ENCODE measurements at places on chromosomes 3 and 15. TPM values are rescaled to one million over a fixed set of nuclear protein-coding genes. Genes with fewer than 3 reads are reported as not detected.

GRCh38 chr3:10706156-10706739 lies 109.8 kb upstream of the SLC6A11 start:
- DNase-seq = no peak
- H3K4me3 ChIP-seq = no peak overlapping the region
- no peaks in the 10 kb centered on the region for H3K36me3 ChIP-seq
- no peak overlapping the region for H3K27ac ChIP-seq
- peaks cover 60% of the 10 kb centered on the region for H3K27me3 ChIP-seq

DNA sequence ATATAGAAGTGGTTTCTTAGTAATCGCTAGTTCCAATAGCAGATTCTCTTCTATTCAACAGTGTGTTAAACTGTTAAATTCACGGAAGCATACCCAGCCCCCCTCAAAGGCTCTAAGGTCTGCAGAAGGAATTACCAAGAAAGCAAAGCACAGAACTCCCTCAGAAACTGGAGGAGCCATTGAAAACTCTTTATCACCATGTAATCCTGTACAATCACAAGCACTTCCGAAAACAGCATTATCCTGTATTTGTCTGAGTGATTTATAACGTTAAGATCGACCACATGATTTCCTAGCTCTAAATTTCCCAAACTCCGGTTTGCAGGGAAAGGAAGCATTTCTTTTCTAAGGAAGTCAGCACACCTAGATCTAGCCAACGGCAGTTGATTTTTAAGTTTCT lies 20.0 kb downstream of the MYO1E start:
- H3K4me3 ChIP-seq = no peak overlapping the region
- no peak overlapping the region for H3K27ac ChIP-seq
- peaks cover 12% of the 10 kb centered on the region for H3K36me3 ChIP-seq

DNA sequence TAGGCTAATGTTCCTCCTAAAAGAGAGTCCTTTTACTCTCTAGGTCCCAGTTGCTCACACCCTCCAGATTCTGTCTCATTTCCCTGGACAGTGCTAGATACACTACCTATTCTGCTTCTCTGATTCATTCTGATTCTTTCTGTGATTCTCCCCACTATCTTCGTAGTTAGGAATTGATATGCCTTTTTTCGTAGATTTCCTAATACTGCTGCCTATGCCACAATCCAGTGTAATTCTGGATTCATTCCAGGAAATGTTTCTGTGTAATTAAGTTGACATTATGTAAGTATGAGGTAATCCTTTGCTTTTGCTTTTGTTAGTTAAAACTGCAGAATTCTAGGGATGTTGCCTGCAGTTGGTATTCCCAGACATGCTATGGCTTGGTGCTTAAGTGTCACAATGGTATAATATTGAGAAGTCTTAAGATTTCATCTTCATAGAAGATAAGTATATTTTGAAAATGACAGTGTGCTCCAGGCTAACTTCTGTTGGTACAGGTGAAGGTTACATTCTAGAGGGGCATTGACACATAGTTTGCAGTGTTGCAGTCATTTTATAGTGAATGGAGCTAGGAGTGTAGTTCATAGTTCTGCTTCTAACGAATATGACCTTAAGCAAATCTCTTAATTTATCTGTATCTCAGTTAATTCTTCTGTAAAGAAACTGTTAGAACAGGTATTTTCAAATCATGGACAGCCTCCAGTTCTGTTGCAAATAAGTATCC lies 54.3 kb downstream of the RIOX2 start:
- no peak for DNase-seq
- no peaks in the 10 kb centered on the region for H3K27me3 ChIP-seq
- no peak overlapping the region for H3K27ac ChIP-seq
- no peaks in the 10 kb centered on the region for H3K36me3 ChIP-seq
- peaks cover 24% of the 10 kb centered on the region for H3K4me1 ChIP-seq

The MAP4 gene
- 180 TPM for polyA plus RNA-seq

The FEZF2 gene
- not detected for polyA plus RNA-seq

The CPN2 gene
- polyA plus RNA-seq = not detected

The EPHA6 gene
- polyA plus RNA-seq = not detected

Measured in keratinocyte (primary cell).